ENCODE measurements at places on chromosomes 6 and 20.

DNA sequence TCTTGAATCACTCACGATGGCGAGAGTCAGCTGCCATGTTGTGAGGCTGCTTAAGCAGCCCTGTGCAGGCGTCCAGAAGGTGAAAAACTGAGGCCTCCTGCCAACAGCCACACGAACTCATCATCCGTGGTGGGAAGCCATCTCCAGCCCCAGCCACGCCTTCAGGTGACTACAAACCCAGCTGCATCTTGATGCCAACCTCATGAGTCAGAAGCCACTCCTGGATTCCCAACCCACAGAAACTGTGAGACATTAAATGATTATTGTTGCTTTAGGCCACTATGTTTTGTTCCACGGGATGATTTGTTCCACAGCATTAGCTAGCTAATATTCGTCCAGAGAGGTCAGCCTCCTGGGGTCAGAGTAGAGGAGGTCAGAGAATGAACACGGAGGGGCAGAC, 80.5 kb downstream of the SNX5 start:
- DNase-seq: no peak

DNA sequence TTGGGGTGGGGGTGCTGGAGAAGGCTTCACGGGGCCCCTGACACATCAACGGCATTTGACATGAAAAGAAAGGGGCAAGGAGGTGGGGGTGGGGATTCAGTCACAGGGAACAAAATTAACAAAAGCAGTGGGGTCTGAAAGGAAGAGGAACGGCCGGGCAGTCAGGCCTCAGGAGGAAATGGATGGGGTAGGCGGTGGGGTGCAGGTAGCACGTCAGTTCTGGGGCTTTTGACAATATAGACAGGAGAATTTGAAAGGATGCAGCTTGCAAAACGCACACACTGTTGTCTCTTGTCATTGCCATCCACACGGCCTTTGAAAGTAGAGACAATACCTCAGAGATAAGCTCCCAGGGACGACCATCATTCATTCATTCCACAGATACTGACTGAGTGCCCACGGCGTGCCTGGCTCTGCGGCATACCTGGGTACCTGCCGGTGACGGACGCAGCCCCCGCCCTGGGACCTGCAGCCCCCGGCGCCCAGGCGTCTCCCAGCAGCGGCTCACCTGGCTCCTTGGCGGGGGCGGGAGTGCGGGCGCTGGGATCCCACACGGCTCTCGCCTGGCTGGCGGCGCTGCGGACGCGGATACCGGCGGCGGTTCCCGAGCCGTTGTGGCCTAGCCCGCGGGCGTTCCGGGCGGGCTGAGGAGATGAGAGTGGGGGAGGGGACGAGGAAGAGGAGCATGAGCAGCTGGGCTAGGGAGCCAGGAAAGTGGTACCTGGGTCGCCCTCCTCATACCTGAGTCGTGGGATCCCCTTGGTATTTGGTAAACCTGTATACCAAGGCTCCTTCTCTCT, at the start of gene SLC26A8:
Gene SLC26A8, minus strand, starts transcription at position 646 of the 800 bp plus-strand sequence. CDS start 4,934 bp downstream, outside the sequence.
- DNase-seq: peak; percentile 24

GRCh38 chr20:41369673-41370072, 3.1 kb upstream of the EMILIN3 start:
- DNase-seq: no peak

- DNase-seq: no peak
These were observed 90.7 kb downstream of the CDC5L start for GRCh38 chr6:44478158-44478557.

DNA sequence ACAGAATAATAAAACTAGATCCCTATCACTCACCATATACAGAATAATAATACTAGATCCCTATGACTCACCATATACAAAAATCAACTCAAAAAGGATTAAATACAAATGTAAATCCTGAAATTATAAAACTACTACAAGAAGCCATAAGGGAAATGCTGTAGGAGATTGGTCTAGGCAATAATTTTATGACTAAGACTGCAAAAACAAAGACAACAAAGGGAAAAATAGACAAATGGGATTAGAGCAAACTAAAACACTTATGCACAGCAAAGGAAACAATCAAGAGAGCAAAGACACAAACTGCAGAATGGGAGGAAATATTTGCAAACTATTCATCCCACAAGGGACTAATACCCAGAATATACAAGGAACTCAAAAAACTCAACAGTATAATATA, 4.1 kb upstream of the RNF217 start:
- DNase-seq: no peak

DNA sequence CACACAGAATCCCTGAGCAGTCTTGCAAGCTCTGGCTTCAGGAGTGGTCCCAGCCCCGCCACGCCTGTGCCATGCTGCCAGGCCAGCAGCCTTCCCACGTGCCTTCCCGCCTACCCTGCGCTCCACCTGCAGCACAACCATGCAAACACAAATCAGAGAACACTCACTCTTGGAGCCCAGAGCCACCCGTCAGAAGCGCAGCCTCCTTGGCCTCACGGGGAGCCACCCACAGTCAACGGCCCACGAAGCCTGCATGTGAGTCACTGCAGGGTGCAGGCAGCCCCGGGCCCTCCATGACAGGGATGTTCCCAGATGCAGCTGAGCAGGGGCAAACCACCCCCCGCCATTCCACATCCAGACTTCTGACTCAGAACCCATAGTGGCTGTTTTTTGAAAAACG, 217.0 kb downstream of the DLL1 start:
- DNase-seq: no peak

- peak; percentile 69 for DNase-seq
These were observed 608 bp upstream of the EIF2S2 start for GRCh38 chr20:34112600-34113101.

DNA sequence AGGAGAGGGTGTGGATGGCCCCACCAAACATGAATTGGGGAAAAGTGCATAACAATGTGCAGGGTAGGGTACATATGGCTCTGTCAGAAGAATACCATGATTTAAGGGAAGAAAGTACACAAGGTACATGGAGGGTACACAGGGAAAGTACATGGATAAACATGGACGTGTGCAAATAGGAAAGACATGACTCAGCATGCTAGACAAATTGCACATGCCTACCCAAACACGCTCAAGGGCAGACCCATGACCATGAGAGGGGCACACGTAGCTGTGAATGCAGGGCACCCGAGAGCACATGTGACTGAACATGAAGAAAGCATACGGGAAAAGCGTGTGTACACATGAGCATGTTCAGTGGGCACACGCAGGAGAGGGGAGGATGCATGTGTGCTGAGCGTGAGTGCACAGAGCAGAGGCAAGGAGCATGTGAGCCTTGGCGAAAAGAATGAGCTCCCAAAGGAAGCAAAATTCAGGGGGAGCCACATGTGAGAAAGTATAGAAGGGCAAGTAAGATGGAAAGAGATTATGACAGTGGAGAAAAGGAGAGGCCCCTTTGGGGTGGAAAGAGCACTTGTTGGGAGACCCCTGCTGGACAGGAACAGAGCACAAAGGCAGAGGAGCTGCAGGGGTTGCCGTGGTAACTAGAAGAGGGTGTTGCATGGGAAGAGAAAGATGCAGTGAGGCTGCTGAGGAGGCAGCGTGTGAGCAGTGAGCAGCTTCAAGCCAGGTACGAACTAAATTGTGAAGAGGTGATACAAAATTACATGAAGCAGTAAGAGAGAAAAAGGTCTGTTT, 17.8 kb downstream of the OR2H2 start:
- DNase-seq: peak; percentile 46

DNA sequence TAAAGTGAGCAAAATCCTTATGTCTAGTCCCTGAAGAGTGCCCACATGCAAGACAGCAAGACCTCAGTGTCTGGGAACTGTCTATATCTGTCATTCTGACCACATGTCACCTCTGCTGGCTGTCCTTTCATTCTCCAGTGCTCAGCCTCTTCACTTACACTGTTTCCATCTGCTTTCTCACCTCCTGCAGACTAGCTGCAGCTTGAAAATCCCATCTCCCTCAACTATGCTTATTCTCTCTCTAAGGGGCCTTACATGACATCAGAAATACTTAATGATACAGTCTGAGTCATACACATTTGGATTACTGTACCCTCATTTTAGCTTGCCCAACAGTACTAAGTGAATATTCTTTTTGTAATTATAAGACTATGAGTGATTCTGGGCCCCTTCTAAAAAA, 587.8 kb downstream of the EPM2A start:
- DNase-seq: peak; percentile 40

GRCh38 chr6:91802431-91802830, 1215.6 kb upstream of the MAP3K7 start:
- no peak for DNase-seq

GRCh38 chr6:26428206-26428605, 12.1 kb upstream of the BTN3A3 start:
- DNase-seq: no peak

GRCh38 chr6:34120953-34121675, 24.8 kb downstream of the GRM4 start:
- DNase-seq: no peak
